ENCODE measurements at places on chromosomes 6 and 20.

DNA sequence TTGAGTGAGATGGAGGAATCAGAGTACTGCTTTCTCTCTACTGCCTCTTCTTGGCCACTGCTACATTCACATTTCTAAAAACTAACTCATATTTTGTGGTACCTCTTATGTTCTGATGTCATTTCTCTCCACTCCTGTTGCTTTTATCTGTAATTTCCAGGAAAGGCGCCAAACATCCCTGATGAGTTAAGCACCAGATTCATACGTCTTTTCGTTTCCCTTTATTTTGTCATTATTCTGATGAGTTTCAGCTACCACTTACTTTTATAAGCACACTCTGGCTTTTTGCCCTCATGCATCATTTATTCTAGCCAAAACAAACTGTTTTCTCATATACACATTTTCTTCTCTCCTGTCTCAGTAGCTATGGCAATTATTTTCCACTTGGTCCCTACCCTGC is 680.0 kb downstream of the RNF144B start:
- DNase-seq: no peak

DNA sequence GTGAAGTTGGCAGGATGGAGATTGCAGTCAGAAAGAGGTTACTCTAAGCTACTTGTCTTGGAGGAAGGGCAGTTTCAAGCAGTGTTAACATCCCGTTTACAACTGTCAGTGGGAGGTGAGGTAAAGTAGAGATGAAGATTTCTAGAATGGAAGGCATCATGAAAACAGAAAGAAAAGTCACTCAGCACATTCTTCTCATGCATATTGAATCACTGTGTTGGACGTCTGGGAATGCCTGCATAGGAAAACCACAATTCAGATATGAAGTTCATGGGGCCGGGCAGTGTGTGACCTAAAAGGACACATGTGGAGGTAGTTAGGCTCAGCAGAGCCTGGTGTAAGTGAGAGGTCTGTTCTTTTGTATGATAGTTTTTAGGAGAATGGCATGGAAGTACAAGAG is 73.5 kb upstream of the LAMP5 start:
- no peak for DNase-seq

GRCh38 chr6:157536223-157536545 is 155.2 kb downstream of the ZDHHC14 start:
- DNase-seq: no peak

GRCh38 chr6:42450477-42451332 is 1.0 kb downstream of the TRERF1 start:
- no peak for DNase-seq

DNA sequence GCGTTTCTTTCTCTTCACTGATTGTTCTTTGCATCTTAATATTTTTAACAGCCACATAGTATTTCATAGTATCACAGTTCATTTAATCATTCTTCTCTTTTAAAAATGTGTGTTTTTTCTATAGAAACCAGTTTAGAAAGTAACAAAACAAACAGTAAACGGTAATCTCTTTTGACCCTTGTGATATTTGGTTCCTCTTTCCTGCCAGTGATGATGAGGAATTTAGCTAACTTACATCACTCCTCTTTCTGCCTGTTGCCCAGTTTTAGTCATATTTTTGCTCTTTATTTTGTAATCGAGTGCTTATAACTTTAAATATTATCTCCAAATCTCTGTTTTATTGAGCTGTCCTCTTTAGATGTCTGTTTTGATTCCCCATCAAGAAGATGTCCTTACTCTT is 38.1 kb upstream of the ZBTB24 start:
- no peak for DNase-seq

- peak; percentile 77 for DNase-seq
These were observed 19.4 kb downstream of the ERGIC3 start for GRCh38 chr20:35561268-35561667.

DNA sequence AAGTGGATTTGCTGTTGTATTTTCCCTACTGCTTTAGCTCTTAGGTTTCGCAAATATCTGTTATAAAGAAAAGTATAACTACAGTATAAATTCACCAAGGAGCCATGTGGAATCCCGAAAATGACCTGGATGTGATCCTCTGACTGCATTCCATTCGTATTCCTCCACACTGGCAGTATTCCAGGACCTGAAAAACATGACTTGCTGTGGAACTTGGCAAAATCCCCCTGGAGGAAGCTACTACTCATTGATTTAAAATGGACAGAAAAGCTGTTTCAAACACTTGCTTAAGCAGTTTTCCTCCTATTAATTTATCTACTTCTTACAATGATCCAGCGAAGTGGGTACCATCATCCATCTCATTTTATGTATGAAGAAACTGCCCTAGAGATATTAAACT is 13.3 kb upstream of the ENPP5 start:
- no peak for DNase-seq

DNA sequence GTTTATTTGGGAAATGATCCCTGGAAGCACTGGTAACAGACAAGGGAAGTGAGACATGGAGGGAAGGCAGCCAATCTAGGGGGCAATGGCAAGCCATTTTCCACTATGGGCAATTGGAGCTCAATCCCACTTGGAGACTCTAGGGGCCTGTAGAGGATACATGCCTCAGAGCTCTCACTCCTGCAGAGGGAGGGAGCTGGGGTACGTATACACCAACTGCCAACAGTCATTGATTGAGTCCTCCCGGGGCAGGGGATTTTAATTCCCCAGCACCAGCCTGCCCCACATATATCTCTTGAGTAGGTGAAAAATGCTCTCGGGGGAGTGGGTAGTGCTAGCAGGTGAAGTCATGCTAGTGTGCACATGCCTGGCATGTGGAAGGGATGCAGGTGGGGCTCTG is 78.9 kb upstream of the KCNK16 start:
- DNase-seq: no peak

- DNase-seq: no peak
These were observed 47.6 kb upstream of the FUCA2 start for GRCh38 chr6:143559051-143559660.

- DNase-seq: peak; percentile 62
These were observed 139.0 kb downstream of the MTHFD1L start for GRCh38 chr6:151004383-151005024.

DNA sequence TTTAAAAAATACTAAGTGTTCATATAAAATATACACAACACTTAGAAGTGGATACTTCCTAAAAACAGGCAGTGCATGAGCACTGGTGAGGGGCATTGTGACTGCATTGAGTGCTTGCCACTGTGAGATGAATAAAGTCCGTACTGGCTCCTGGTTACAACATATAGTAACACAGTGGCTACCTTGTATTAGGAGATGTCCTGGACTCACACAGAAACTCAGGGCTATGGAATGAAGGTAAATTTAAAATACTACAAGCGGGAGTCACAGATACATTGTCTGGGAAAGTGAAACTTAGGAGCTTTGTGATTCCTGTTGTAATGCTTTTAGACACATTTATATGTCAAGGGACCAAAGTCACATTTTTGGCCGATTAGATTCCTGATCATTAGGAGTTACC is 36.5 kb upstream of the HLA-G start:
- no peak for DNase-seq

GRCh38 chr6:44507014-44507413 is 119.5 kb downstream of the CDC5L start:
- no peak for DNase-seq

DNA sequence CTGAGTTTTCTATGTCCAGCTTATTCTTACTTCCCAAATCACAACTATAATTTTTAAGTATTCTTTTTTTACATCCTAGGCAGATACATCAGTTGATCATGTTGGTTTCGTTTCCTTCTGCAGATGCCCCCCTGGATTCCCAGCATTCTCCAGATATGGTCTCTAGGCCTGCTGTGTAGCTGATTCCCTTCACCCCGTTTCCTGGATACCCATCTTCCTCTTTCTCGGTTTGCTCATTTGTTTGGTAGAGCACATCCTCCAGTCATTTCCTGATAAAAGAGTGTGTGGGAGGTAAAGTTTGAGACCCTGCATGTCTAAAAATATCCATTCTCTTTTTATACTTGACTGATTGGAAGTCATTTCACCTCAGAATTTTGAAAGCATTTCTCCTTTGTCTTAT is 66.4 kb downstream of the ANKS1A start:
- no peak for DNase-seq

- no peak for DNase-seq
These were observed 218.8 kb downstream of the TFAP2A start for GRCh38 chr6:10196090-10196489.

DNA sequence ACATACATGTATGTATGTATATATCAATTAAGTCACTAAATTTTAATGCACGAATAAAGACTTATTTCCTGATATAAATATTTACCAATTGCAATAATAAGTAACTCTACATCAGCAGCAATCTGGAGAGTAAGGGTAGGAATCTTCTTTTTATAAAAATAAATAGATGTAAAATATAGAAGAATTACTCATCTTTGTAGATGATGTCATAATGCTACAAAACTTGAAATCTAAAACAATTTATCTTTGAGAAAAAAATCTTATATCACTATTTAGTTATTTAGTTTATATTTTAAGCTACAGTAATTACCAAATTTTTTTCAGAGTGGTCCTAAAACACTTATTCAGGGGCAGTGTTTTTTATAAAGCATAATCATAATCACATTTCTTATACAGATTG is 351.7 kb downstream of the RIMS1 start:
- no peak for DNase-seq

DNA sequence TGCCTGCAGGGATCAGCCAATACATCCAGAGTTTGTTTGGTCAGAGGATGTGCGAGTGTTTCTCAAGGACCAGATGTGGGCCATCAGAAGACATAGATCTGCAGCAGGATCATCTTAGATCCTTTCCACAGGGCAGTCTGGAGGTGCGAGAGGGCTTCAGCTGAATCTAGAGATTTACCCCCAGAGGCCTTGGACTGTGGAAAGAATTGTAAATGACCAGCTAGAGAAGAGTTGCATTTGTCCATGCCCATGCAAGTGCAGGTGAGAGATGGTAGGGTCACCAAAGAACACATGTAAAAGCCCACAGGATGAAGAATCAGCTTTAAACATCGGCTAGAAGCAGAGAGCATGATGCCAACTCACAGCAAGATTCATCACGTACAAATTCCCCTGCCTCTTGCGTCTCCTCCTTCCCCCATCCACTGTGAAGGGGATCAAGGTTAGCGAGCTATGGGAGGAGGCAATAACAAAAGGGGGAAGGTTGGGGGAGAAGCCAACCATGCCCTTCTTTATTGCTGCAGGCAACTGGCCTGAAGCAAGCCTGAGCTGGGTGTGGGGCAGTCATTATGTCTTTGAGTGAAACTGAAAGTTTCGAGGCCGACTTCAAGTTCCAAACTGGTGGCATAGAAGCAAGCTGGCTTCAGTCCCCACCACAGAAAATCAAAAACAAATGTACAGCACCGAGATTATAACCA is 83.5 kb downstream of the SCML4 start:
- no peak for DNase-seq

- peak; percentile 15 for DNase-seq
These were observed 1.1 kb downstream of the RNASET2 start for GRCh38 chr6:166955121-166955864.

- DNase-seq: no peak
These were observed 40.4 kb upstream of the RAB23 start for GRCh38 chr6:57262488-57262887.

DNA sequence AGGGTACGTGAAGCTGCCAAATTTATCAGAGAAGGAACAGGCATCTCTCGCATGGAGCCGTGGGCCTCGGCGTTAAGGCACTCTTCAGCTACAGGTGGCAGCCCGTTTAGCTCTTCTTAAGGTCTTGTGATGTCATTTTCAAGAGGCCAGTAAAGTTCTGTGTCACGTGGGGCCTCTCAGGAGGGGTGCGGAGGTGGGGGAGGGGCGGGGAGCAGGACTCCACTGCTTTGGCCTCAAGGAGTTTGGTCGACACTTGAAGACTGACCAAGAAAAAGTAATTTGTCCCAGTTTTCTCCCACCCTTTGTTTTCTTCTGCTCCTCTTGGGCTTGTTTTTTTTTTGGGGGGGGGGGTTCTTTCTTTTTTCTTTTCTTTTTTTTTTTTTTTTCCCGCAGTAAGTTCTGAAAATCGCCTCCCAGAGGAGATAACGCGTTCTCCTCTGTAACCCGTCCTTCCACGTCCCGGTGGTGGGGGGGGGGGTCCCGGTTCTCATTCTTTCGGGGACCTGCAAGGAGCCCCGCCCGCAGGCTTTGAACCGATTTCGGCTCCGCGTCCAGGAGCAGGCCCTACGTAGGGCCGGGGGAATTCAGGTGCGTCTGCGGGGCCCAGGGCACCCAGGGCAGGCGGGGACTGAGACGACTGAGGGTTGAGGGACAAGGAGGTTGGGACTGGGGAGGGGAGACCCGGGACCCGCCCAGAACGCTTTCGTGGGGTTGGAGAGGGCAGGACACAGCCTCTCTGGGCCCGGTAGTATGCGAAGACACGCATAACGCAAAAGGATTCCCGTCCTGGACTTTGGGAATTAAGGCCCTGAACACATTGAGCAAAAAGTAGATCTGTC is 26.0 kb downstream of the GPX6 start:
- DNase-seq: no peak

DNA sequence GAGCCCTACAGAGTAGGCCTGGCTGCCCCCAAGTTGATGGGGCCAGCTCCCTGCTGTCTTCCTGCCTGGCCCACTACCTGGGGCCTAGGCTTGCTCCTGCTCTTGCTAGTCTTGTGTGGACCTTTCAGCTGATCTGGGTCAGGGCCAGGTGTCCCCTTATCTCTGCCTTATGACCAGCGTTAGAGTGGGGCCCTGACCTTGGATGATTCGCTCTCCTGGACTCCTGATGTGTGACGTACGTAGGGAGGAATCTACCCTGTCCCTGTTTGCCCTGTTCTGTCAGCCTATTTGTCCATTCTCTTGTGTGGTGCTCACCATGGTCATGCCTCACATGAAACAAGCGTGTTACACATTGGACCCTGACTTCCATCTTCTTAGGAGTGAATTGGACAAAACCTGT is 571.8 kb downstream of the QKI start:
- DNase-seq: no peak

DNA sequence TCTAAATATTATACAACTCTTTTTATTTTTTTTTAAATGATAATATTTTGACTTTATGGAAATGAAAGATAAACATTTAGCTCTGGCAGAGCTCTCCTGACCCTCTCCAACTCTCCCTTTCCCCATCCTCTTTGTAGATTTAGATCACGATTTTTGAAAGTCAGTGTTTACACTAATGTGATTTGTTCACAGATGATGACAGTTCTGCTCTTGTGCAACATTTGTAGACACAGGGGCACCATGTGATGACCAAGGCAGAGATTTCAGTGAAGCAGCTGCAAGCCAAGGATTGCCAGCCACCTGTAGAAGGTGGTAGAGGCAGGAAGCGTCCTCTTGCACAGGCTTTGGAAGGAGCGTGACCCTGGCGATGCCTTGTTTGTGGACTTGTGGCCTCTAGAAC is 483.2 kb downstream of the QKI start:
- DNase-seq: no peak

DNA sequence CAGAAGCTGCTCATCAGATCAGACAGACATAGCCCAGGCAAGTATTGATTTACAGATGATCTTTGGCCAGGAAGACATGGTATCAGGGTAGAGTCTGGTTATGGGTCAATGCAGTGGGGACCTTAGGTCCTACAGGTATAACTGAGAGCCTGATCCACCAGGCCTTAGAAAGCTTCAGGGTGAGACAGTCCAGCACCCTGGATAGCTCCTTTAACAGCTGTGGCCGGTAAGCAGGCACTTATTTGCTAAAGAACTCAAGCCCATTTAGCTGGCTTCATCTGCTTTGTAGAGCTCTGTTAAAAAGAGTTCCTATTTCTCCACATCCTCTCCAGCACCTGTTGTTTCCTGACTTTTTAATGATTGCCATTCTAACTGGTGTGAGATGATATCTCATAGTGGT is 39.6 kb downstream of the ESR1 start:
- DNase-seq: no peak

Data from NCI-H1105 (cell line).